Cardiac muscle cell (in vitro differentiated cells and primary cell): ENCODE measurements at places on chromosomes 3 and 15.
A peak's percentile ranks its signal among the peaks of the same experiment; 100 is the strongest.

- no peak for DNase-seq
Measured at GRCh38 chr15:56361987-56362386, 3.2 kb upstream of the TEX9 start.

GRCh38 chr15:98800437-98801233 is 152.3 kb downstream of the IGF1R start:
- DNase-seq: peak; percentile 94

- DNase-seq: no peak
Measured at GRCh38 chr3:157861076-157861765, 245.0 kb downstream of the SHOX2 start.

DNA sequence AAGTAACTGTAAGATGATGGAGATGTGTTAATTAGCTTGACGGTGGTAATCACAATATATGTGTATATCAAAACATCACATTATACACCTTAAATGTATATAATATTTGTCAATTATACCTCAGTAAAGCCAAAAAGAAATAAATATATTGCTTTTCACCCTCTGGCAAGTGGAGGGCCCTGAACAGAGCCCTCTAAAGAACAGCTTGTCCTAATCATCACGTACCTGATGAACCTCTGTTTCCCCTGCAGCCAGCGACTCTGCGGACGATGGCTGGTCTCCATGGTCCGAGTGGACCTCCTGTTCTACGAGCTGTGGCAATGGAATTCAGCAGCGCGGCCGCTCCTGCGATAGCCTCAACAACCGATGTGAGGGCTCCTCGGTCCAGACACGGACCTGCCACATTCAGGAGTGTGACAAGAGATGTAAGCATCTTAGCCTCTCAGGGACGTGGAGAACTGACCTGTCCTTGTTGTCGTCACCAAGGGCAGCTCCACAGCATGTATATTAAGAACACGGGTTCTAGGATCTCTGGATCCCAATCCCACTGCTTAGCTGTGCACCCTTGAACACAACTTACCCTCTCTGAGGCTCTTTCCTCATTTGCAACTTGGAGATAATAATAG is 6.3 kb downstream of the THBS1 start:
- no peak for DNase-seq

DNA sequence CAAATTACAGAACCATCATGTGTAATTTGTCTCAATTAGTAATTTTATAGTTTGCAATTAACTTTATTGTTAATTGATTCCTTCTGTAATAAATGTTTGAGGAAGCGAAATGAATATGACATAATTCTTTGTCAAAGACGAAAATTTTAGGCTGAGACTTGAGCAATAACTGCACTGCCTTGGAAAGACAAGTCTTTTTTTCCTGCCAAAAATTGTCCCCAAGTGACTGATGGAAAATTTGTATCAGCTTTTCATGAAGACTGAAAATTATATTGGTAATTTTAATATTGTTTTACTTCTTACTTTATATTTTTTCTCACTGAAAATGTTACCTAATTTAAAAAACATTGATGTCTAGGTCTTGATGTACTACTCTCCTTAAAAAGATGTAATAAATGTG is 622.6 kb downstream of the NLGN1 start:
- DNase-seq: no peak

GRCh38 chr3:50388016-50388719 is 28.8 kb upstream of the TMEM115 start:
- DNase-seq: no peak

DNA sequence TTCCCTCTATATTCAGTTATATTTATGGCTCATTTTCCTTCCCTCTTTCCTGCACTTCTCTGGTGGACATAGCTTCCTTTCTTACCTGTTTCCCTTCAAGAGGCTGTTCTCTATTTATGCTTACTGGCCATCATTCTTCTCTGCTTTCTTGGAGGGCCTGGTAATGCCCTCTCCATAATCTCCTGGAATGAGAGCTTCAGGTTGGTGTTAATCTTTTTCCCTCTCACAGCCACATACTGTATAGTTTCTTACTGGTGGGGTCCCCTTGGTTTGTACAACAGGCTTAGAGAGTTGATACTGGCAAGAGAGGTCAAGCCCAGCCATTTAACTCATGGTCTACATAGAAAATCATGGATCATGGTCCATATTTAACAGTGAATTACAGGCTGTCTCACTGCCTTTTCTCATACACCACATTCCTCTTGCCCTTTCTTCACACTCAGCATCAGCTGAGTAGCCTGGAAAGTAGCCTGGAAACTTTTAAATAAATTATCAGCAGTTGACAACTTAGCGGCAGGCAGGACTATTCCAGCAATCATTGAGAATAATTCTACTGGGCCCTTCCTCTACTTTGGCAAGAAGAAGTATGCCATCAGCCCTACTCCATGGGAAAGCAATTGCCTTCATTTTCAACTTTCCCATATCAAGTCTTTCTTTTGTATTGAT is 38.0 kb upstream of the DPH6 start:
- DNase-seq: peak; percentile 59

GRCh38 chr3:55061720-55062034 is 133.8 kb upstream of the LRTM1 start:
- no peak for DNase-seq

- DNase-seq: peak; percentile 0
Measured at GRCh38 chr3:149077628-149078027, 8.7 kb downstream of the HLTF start.

GRCh38 chr15:78046796-78047341 is 30.6 kb downstream of the TBC1D2B start:
- DNase-seq: no peak

- no peak for DNase-seq
Measured at GRCh38 chr3:66299891-66300290, 79.1 kb downstream of the SLC25A26 start.

GRCh38 chr3:23203708-23204330 is 692 bp downstream of the UBE2E2 start:
- peak; percentile 25 for DNase-seq

DNA sequence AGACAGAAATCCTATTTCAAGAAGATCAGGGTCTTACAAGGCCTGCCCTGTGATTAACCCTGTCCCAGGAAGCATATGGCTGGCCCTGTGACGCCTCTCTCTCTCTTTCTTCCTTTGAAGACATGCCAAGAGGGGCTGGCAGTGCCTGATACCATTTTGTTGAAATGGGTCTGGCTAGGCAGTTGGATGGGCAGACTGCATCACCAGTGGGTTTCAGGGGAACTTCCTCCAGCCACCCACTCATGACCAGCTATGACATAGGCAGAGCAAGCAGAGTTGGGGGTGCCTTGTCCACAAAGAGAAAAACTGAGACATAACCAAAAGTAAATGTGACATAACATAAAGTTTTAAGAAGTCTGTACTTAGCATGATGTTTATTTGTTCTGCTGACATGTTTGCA is 31.4 kb upstream of the MANF start:
- no peak for DNase-seq

GRCh38 chr3:49723296-49723627 is 489 bp downstream of the GMPPB start:
- peak; percentile 43 for DNase-seq

DNA sequence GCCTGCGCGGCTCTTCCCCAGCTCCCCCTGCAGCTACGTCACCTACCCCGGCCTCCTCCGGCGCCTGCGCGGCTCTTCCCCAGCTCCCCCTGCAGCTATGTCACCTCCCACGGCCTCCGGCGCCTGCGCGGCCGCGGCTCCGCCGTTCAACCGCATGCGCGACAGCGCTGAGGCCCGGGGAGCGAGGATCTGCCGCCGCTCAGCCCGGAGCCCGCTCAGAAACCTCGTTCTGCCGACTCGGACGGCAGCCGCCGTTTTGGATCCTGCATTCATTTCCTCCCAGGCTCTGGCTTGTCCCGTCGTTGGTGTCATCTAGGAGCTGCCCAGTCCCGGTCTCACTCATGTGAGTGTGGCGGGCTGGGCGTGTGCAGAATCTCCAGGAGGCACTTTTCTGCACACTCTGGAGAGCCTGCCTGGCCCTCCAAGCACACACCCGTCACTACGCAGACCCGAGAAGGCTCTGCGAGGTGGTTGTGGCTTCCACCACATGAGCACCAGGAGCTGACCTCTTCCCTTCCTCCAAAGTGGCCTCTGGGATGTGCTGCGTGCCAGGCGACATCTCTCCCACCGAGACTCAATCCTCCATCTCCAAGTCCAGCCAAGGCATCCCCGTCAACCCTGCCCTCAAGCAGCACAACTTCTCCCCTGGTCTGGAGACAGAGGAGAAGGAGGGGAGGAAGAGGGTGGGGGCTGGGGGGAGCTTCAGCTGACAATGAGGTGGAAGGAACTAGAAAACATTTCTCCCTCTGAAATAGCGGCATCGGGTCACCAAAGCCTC is 165.3 kb downstream of the CHSY1 start:
- no peak for DNase-seq

GRCh38 chr15:50774450-50774849 is 8.9 kb upstream of the SPPL2A start:
- no peak for DNase-seq

- no peak for DNase-seq
Measured at GRCh38 chr3:138370321-138370720, 21.9 kb downstream of the MRAS start.

GRCh38 chr15:71136159-71136783 is 21.0 kb downstream of the THSD4 start:
- DNase-seq: no peak

DNA sequence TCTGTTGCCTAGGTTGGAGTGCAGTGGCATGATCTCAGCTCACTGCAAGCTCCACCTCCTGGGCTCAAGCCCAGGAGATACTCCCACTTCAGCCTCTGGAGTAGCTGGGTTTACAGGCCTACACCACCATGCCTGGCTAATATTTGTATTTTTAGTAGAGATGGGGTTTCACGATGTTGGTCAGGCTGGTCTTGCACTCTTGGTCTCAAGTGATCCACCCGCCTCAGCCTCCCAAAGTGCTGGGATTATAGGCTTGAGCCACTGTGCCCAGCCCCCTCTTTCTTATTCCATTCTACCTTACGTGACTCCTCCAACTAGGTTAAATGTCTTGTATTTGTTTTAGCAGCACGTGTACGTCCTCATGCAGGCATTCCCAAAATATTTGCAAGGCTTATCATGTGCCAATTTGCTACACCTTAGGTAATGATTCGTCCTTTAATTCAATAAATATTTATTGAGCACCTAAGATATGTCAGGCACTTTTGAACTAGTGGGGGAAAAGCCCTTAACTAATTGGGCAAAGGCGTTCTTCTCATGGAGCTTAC is 14.9 kb upstream of the MAGI1 start:
- no peak for DNase-seq

DNA sequence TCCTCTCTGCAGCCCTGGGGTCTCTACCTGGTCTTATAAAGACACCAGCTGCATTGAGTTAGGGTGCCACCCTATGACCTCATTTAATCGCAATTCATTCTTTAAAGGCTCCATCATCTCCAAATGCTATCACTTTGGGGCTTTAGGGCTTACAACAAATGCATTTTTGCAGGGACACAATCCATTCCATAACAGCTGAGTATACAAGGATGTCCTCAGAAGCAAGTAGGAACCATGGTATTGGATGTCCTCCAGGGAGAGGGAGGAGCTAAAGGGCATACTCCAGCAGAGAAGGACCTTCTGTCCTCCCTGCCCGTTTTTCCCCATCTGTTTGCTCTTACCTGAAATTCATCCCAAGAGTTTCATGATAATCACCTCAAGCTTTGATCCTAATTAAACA is 30.3 kb downstream of the UMPS start:
- peak; percentile 60 for DNase-seq

DNA sequence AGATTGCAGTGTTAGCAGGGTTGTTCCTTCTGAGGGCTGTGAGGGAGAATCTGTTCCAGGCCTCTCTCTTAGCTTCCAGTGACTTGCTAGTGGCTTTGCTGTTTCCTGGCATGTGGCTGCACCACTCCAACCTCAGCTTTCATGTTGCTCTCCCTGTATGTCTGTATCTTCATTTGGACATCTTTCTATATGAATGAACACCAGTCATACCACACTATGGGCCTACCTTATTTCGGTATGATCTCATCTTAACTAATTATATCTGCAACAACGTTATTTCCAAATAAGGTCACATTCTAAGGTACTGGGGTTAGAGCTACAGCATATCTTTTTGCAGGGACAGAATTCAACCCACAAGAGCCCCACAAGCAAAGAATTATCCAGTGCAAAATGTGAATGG is 356.7 kb upstream of the UMPS start:
- no peak for DNase-seq

- no peak for DNase-seq
Measured at GRCh38 chr3:25096536-25096935, 331.5 kb upstream of the RARB start.

DNA sequence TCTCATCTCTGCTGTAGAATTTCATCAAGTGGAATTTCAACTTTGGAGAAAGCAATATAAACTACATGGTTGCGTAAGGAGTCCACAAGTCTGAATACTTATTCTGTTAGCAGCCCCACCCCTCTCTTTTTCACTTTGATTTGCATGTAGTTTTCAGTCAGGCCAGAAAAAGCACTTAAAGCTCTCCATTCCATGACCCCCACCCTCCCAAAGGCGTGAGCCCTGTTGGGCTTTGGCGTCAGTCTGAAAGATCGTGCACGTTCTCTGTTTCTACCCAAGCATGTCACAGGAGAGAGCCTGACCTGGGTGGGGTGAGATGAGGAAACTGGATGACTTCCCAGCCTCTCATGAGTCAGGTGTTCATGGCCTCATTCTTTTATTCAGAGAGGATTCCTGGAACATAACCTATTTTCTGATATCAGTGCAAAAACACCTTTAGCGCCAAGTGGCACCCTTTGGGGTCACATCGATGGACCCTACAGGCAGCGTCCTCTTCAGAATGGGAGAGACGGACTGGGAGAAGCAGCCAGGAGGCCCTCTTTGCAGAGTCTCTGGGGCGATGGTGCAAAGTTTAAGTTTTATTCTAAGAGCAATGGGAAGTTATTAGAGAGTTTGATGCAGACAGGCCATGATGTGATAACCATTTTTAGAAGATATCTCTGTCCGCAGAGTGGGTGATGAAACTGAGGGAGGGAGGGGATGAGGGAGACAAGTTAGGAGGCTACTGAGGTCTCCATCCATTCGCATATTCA is 55.8 kb downstream of the LSM3 start:
- no peak for DNase-seq

- no peak for DNase-seq
Measured at GRCh38 chr3:46867550-46867898, 4.3 kb upstream of the MYL3 start.

DNA sequence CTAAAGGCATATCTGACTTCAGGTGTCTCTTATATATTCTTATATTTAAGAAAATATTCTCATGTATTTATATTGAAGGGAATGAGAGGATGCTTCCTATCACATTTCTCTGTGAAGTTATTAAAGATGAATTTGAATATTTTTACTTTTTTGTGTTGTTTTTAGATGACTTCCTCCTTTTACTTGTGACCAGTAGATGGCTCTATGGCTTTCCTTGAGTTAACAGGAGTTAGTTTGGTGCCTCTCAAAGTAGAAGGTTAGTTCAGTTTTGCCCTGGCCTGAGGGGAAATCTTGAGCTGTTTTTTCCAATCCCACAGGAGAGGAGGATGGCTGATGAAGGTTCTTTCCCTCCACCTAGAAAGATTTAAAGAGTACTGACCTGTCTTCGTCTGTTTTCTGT is 80.7 kb downstream of the SQOR start:
- DNase-seq: no peak

DNA sequence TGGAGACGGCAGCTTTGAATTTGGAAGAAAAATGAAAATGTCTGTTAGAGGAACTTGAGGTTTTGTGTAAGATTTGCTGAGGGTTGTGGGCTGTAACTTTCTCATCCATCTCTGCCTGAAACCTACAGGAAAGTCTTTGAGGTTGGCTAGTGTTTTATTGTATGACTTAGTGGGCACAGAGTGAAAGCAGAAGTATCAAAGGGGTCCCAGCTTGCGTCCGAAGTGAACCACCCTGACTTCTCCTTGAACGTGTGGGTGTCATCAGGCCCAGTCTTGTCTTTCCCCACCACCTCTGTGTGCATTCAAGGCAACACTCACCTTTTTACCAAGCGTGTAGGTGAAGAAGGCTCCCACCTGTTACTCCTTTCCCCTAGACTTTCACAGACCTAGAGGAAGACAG is 682.1 kb upstream of the CFAP20DC start:
- no peak for DNase-seq
